ENCODE measurements at places on chromosomes 13 and 19.

DNA sequence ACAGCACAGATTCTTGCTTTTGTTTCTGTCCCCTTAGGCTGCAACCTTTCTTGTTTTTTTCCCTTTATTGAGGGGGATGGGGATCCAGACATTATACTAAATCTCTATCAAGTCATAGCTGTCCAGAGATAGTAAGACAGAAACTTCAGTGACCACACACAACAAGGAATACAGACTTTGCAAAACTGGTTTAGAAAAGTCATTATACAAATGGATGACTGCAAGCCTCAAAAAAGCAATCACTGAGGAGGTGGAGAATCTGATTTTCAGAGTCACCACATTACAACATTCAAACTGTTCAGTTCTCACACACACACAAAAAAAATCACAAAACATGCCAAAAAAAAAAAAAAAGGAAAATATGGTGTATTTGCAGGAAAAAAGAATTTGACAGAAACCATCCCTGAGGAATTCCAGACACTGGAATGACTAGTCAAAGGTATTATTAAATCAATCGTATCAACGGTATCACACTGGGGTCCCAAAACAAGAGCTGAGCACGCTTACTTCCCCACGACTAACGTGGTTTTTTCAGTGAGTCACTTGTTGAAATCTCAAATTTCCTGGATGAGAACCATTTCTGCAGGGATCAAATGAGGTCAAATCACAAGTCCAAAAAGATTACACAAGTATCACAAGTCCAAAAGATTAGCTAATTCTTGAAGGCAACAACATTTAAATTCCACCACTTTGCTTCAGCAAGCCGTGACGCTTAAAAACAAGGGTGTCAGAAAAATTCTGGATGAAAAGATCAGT is 41.2 kb downstream of the USP12 start:
- DNase-seq: no peak

DNA sequence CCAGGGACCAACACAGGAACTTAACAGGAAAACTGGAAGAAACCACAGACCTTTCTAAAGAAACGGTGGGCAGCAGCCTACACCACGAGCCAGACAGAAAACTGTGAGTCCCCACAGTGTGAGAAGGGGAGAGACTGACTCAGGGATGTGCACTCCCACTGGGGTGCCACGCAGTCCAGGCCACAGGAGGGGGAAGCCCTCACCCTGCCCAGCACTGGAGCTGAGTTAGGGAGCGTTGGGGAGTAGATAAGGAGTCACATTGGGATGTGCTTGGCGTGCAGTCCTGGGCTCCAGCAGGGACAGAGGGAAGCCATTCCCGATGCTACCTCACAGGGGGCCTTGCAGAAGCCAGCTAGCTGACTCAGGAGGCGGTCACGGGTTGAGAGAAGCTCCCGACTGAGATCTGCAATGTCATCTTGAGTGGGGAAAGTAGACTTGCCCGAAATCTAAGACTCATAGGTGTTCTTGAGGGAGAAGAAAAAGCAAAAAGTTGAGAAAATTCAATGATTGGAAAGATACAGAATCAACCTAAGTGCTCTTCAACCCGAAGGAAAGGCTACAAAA is 17.3 kb downstream of the SIGLEC8 start:
- DNase-seq: peak; percentile 61

- no peak for DNase-seq
These were observed 498.1 kb downstream of the GPC5 start for GRCh38 chr13:91896547-91896946.

GRCh38 chr13:100542826-100543156 is 45.8 kb downstream of the GGACT start:
- no peak for DNase-seq

GRCh38 chr13:98874029-98874397 is 103.9 kb downstream of the DOCK9 start:
- no peak for DNase-seq

All from activated T-cell treated with anti-CD3 and anti-CD28 coated beads, Interleukin-2, amount 50 U/mL, for 4 hours (primary cell).